ENCODE measurements at places on chromosomes 2 and 18.

GRCh38 chr2:74379851-74380789, at the start of gene DCTN1:
DCTN1 (minus strand) TSS chr2:74380311; CDS start chr2:74380037, 274 bp downstream.
- DNase-seq = peak; percentile 59

DNA sequence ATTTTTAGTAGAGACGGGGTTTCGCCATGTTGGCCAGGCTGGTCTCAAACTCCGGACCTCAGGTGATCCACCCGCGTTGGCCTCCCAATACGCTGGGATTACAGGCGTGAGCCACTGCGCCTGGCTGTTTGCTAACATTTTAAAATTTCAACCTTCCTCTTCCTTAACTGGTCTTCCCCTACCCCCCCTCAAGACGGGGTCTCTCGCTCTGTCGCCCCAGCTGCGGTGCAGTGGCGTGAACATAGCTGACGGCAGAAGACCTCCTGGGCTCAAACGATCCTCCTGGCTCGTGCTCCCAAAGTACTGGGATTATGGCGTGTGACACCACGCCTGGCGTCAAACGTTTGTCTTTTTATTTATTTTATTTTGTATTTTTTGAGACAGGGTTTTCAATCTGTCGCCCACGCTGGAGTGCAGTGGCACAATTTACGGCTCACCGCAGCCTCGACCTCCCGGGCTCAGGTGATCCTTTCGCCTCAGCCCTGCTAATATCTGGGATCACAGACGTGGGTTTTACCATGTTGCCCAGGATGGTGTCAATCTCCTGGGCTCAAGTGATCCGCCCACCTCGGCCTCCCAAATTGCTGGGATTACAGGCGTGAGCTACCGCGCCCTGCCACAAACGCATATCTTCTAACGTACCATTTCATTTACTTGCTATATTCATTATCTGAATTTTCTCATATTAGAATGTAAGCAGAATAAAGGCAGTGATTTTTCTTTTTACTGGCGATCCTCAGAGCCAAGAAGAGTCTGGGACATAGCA, 984 bp upstream of the MSH2 start:
- no peak for DNase-seq

DNA sequence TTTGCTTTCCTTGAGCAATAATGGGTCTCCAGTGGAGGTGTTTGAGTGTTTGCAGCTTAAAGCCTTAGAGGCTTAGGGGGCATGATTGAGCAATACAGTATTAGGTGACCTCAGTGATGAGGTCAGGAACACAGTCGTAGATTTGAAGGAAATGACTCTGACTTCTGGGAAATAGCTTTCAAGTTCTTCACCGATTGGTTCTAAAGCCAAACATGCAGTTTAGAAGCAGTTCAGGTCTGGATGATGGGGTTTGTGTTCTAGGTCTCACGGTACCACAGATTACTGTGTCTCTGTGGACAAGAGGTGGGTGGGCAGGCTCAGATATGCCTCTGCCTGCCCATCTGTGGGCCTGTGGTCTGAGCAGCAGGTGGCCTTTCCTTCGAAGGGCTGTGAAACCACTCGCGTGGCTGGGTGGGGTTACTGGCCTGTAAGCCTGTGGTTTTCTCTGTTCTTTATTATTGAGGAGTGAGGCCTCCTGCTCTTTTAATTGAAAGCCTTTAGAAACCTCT, 7.8 kb downstream of the MTHFD2 start:
- no peak for DNase-seq

GRCh38 chr18:9739516-9739915, 31.4 kb downstream of the RAB31 start:
- no peak for DNase-seq

DNA sequence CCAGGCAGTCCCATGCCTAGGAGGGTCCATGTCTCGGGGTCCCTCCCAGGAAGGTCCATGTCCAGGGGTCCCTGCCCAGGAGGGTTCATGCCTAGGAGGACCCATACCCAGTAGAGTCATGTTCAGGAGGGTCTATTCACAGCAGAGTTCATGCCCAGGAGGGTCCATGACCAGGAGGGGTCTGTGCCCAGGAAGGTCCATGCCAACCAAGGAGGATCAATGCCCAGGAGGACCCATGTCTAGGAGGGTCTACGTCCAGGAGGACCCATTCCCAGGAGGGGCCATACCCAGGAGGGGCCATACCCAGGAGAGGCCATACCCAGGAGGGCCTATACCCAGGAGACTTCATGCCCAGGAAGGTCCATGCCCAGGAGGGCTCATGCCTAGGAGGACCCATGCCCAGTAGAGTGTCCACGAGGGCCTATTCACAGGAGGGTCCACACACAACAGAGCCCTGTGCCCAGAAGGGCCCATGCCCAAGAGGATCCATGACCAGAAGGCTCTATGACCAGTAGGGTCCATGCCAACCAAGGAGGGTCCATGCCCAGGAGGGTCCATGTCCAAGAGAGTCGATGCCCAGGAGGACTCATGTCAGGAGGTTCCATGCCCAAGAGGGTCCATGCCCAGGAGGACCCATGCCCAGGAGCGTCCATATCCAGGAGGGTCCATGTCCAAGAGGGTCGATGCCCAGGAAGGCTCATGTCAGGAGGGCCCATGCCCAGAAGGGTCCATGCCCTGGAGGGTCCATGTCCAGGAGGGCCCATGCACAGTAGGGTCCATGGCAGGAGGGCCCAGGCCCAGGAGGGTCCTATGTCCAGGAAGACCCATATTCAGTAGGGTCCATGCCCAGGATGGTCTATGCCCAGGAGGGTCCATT, 10.1 kb downstream of the GPR35 start:
- DNase-seq = no peak

Data from GM12891 (cell line).